ENCODE measurements at places on chromosomes 13 and 19.

- no peak for DNase-seq
These were observed 56.9 kb upstream of the GTF2F2 start for GRCh38 chr13:45063261-45063860.

DNA sequence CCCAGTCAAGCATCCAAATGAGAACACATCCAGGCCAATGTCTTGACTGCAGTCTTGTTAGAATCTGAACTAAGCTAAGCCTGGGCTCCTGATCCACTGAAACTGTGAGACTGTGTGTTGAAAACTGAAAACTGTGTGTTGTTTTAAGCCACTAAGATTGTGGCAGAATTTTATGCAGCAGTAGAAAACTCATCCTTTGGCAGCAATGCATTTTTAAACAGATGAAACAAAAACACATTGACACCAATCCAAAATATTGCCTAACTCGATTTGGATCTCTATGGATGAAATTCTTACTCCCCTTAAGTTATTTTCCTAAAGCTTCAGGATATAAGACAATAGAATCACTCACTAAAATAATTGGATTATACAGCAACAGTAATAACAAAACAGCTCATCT lies 202.3 kb upstream of the KLF12 start:
- DNase-seq, result no peak

- no peak for DNase-seq
These were observed 23.3 kb upstream of the WASF3 start for GRCh38 chr13:26534036-26534726.

DNA sequence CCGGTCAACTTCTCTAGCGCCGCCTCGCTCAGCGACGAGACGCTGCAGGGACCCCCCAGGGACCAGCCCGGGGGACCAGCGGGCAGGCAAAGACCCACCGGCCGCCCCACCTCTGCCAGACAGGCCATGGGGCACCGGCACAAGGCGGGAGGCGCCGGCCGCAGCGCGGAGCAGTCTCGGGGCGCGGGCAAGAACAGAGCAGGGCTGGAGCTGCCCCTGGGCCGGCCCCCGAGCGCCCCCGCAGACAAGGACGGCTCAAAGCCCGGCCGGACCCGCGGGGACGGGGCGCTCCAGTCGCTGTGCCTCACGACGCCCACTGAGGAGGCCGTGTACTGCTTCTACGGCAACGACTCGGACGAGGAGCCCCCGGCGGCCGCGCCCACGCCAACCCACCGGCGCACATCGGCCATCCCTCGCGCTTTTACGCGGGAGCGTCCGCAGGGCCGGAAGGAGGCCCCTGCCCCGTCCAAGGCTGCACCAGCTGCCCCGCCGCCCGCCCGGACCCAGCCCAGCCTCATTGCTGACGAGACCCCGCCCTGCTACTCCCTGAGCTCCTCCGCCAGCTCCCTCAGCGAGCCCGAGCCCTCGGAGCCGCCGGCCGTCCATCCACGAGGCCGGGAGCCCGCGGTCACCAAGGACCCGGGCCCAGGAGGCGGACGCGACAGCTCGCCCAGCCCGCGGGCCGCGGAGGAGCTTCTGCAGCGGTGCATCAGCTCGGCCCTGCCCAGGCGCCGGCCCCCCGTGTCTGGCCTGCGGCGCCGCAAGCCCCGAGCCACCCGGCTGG lies 11.3 kb downstream of the C19orf25 start:
- no peak for DNase-seq

GRCh38 chr19:17296976-17297375 lies 6.2 kb downstream of the ABHD8 start:
- DNase-seq, result no peak

GRCh38 chr19:14139944-14140343 lies 3.6 kb upstream of the ASF1B start:
- DNase-seq, result no peak

DNA sequence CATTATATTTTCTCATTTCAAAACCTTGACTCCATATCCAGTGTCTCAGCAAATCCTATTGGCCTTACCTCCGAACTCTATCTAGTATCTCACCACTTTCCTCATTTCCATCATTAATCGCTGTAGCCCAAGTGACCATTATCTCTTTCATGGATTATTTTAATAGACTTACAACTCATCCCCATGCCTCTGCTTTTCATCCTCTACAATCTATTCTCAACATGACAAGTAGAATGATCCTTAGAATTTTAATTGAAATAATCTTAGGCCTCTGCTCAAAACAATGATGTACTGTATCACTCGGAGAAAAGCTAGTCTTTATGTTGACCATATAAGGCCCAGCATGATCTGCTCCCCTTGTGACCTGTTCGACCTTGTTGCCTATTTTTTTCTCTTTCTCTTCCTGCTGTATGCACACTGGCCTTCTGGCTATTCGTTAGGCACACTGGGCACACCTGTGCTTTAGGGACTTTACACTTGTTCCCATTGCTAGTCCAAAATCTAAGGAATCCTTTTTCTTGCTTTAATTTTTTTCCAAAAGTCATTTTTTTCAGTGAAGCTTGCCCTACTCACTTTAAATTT lies 21.4 kb downstream of the DNAJC15 start:
- no peak for DNase-seq

GRCh38 chr19:43749898-43750297 lies 4.9 kb downstream of the SMG9 start:
- no peak for DNase-seq

- DNase-seq, result no peak
These were observed 4.2 kb downstream of the GYS1 start for GRCh38 chr19:48988860-48989259.

DNA sequence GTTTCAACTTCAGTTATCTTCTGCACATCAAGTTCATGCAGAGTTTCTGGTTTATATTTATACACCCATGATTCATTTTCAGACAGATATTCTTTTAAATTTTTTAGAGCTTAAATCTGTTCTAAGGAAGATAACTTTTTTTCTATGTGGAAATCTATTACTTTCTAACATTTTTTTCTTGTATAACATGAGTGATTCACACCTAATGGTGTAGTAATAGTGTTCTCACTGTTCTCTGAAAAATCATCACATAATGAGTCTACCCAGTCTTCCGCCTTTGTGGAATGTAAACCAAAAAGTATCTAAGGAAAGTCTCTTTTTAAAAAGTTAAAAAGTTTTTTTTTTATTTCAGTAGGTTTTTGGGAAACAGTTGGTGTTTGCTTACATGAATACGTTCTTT lies 70.8 kb downstream of the FNDC3A start:
- DNase-seq, result no peak

- no peak for DNase-seq
These were observed 112.8 kb downstream of the CRYL1 start for GRCh38 chr13:20412691-20413355.

DNA sequence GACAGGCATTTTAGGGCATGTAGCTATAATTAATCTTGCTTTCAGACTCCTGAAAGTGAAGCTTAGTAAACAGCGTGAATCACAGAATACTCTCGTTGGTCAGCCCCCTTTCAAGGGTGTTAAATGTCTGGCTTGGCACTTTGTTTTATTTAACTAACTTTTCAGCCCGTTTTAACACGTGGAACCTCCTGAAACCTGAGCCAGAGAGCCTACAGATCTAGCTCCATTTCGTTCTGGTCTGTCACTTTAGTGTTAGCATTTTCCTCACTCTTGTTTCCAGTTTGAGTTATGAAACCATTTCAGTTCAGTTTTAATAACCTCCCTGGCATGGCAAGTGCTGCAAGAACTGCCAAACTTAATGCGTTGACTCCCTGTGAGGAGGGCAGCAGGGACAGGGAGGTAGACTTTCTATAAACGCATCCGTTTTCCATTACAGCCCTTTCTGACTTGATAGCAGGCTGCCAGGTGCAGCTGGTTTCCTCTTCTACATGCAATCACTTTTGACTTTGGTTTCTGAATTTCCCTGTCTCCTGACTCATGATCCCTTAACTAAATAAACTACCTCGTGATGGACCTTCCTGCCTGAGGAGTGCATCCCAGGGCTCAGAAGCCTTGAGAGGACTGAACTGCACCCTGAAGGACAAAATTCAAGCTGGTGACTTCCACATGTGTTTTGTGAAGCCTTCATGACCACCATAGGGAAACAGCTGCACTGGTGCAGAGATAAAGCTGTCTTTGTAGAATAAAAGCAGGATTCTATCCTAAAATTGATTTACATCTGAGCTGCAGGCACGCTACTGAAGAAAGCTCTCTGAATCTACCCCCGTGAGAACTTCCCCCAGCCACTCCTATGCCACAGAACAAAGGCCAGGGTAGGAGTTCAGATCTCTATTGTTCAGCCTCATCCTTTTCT lies 192.6 kb downstream of the DLEU7 start:
- DNase-seq, result no peak

DNA sequence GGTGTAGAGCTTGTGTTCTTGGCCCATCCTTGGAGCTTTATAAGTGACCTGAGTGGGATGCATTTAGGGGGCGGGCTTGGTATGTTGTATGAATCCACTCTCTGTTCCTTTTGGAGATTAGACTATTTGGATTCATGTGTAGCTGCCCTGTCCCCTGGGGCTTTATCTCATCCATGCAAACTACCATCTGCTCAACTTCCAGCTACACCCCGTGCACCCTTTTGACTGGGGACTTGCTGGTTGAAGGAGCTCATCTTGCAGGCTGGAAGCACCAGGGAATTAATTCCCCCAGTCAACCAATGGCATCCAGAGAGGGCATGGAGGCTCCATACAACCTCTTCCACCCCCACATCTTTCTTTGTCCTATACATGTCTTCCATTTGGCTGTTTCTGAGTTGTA lies 6.1 kb downstream of the CLEC4M start:
- DNase-seq, result no peak

DNA sequence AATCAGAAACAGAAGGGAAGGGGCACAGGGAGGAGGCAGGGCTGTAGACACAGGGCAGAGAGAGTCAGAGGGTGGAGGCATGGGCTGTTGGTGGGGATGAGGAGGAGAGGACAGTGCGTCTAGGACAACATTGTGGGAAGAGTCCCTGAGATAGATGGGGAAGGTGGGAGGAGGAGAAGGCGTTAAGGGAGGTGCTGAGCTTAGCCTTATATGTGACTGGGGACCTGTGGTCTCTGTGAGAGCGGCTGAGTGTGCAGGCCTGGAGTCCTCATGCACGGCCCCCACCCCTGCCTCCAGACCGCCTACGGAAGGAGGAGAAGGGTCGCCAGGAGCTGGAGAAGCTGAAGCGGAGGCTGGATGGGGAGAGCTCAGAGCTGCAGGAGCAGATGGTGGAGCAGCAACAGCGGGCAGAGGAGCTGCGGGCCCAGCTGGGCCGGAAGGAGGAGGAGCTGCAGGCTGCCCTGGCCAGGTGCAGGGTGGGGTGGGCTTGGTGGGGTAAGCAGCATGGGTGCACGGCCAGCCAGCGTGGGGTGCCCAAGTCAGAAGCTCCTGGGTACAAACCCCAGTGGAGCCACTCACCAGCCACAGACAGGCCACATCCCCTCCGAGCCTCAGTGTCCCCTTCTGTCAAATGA lies 56.8 kb downstream of the KCNC3 start:
- no peak for DNase-seq

GRCh38 chr19:5908773-5909442 lies 4.2 kb downstream of the VMAC start:
- no peak for DNase-seq

GRCh38 chr19:11106477-11106876 lies 17.2 kb downstream of the LDLR start:
- DNase-seq, result no peak

DNA sequence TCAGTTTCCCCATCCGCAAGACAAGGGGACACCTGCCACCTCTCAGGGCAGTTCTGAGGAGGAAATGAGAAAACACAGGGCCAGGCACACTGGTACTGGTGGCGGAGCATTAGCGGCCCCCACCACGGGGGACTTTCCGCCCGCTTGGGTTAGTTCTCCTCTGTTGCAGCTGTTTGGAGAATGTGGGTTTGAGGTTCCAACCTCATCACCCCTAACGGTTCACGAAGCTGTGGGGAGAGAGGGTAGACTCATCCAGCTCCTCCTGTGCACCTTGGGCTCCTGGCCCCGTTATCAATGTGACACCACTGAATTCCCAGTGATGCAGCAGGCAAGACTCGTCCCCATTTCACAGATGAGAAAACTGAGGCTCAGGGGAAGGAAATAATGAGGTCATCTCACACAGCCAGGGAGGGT lies 10.3 kb downstream of the PTPRS start:
- no peak for DNase-seq

- DNase-seq, result no peak
These were observed 17.5 kb downstream of the TMEM143 start for GRCh38 chr19:48346191-48346590.

- no peak for DNase-seq
These were observed 34.4 kb upstream of the PSPC1 start for GRCh38 chr13:19817106-19817505.

DNA sequence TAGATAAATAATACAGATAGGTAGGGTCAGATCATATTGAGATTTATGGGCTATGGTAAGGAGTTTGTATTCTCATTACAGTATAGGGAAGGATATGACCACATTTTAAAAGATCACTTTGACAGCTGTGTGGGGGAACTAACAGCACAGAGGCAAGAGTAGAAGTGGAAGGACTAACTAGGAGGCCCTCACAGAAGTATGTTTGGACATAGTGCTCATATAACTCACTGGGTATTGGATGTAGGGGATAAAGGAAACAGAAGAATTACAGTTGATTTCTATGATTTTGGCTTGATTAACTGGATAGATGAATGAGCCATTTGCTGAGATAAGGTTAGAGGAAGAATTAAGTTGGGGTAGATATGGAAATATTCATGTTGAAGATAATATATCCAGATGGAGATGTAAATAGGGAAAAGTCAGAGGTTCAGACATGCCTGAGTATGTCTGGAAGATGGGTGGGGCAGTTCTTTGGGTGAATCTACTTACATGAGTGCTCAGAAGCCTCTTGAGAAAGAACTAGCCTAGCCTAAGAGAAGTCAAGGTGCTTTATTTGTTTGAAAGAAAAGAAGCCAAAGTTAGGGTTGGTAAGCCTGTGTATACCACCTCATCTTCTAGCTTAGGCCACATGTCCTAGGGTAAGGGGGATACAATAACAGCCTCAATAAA lies 133.4 kb downstream of the NDFIP2 start:
- no peak for DNase-seq

- DNase-seq, result no peak
These were observed 171.6 kb upstream of the IPO5 start for GRCh38 chr13:97781891-97782305.

DNA sequence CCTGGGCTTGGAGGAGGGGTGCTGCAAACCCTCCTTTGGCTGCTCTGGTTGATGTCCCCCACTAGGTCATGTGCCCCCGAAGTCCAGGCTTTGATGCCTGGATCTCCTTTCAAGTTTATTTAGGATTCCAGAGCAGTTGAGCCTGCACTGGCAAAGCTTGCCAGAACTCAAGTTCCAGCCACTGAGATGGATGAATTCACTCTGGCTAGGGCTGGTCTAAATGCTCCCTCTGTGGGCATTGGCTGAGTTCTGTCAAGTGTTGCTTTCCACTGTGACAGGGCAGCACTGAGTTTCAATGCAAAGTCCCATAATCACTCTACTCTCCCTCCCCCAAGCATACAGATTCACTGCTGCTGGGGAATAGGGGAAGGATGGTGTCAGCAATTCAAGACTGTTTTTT lies 17.8 kb upstream of the LMO7 start:
- DNase-seq, result no peak

GRCh38 chr13:46644816-46645215 lies 91.8 kb downstream of the LRCH1 start:
- no peak for DNase-seq

Data from stimulated activated naive CD8-positive, alpha-beta T cell treated with anti-CD3 and anti-CD28 coated beads, Interleukin-15, amount 100 ng/mL, for 72 hours (primary cell).